NCI-H510A (cell line): ENCODE measurements at places on chromosomes 5 and 9.

DNA sequence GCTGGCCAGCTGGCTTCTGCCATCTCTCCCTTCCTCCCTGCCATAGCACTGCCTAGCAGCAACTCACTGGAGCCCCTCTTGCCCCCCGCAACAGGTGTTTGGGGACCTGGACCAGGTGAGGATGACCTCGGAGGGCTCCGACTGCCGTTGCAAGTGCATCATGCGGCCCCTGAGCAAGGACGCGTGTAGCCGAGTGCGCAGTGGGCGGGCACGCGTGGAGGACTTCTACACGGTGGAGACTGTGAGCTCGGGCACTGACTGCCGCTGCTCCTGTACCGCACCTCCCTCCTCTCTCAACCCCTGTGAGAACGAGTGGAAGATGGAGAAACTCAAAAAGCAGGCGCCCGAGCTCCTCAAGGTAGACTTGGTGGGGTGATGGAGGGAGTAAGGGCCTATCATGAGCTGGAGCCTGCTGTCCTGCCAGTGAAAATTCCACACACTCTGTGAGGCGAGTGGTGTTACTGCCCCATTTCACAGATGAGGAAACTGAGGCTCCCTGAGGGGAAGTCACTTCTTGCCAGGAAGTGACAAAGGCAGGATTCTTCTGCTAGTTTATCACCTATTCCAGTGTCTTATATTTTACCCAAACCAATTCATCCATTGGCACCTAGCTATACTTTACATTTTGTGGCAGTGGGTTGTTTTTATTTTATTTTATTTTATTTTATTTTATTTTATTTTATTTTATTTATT is 10.1 kb downstream of the OLFML2A start:
- DNase-seq = no peak

- DNase-seq = no peak
Observed at GRCh38 chr5:68730220-68730978, 363.4 kb upstream of the SLC30A5 start.

GRCh38 chr5:138549414-138549813 is 6.4 kb upstream of the ETF1 start:
- DNase-seq = no peak

DNA sequence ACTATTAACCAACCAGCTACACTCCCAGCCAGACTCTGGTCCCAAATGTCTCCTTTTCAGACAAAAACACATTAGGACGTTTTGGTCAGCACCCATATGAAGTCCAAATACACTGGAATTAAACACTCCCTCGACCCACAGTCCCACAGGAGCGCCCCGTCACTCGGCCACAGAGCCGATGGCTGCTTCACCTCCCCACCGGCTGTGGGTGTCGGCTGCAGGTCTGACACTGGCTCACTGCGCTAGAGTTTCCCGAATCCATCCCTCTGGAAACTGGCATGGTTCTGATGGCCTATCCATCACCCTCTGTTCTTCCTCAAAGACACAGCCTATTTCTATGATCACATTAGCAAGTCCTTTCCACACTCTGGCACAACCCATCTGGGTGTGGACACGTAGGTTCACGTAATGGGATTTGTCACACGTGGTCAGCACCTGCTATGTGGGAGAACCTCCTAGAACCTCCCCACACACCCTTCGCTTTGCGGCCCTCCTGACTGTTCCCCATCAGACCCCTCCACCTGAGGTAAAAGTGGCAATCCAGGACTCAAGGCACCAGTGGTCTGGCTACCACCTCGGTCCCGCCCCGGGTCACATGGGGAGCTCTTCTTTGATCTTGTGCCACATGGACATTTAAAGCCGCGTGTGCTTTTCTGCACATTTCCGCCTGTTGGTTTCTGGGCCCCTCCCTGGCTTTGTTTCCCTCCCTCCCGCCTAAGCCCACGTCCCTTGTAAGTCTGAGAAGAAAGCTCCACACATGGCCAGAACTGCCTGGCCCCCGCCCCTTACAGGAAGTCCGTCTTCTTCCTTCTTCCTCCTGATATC is 131.1 kb upstream of the PHYKPL start:
- DNase-seq = no peak

DNA sequence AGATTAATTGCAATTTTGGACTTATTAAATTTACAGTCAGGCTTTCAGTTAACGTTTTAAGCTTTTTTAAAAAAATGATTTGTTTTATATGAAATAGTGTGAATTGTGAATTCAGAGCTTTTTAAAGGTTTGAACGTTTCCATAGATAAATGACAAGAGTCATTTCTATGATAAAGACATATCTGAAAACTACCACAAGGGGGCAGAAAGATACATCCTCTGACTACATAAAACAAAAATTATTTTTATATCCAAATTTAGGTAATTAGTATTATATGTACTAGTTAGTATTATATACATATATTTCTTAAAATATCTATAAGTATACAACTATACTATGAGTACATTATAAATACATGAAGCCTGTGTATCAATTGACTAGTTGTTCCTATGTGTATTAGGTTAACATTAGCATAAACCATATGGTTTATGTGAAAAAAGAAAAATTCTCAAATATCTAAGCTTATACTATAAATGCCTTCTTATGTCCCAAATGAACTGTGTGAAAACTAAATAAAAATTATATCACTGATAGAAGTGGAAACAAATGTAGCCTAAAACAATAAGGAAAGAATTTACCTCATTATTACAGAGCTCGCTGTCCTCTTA is 155.2 kb downstream of the MEF2C start:
- no peak for DNase-seq

DNA sequence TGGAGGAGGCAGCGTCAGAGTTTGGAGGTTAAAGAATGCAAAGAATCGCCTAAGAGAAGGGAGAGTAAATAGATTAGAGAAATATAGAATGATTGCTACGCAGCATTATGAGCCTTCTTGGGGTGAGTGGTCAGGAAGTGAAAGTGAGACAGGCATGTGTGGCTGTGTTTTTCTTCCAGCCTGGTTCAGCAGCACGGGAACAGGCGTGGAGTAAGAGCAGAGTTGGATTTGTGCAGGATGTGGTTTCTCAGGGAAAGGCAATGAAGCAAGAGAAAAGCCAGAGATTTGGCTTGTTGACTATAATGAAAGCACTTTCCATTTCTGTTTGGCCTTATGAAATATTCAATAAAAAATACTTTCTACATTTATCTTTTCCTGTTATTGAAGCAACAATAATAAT is 34.3 kb upstream of the FRMD3 start:
- DNase-seq = no peak

DNA sequence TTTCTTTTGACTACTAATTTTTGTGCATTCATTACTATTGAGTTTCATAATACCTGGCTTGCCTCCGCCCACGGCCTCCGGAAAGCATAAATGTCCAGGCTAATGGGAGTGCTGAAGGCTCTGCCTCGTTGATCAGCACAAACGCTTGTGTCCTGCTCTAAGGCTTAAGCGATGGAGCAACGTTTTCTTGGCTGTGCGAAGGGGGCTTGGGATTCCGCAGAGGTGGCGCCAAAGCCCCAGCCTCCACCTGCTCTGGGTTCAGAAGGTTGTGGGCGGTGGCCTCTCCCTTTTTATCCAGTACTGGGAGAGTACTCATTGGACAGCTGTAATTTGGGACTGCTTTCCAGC is 19.7 kb downstream of the ANXA2R start:
- DNase-seq = no peak

DNA sequence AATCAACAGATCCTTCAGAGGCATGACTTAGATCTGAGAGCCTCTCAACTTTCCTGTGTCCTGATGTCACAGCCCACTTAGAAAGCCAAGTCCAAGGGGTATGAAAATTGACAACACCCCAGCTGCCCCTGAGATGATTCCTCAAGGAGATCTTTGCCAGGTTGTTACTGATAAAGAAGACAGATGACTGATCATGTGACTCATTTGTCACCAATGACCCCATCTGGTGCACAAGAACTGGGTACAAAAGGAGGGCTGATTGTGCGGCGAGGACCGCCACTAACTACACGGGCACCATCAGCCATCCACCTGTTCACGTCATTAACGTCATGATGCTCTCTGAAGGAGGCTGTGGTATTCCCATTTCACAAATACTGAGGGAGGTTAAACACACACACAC is 583.2 kb upstream of the KLF4 start:
- DNase-seq = no peak

DNA sequence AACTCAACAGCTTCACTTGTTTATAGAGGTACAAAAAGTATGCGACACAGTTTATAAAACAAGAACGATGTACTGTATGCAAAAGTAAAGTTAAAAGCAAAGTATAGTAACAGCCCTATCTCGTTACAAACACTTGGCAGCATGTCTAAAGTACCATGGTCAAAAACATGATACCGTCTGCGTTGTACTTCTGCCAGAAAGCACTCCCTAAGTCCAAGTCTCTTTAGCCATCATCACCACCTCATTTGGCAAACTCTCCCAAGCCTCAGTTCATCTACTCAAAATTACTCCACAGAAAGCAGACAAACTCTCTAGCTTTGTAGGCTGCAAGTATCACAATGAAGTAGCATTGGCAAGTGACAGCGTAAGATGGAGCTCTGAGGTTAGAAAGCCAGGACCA is 73.4 kb downstream of the NFIB start:
- DNase-seq = no peak

DNA sequence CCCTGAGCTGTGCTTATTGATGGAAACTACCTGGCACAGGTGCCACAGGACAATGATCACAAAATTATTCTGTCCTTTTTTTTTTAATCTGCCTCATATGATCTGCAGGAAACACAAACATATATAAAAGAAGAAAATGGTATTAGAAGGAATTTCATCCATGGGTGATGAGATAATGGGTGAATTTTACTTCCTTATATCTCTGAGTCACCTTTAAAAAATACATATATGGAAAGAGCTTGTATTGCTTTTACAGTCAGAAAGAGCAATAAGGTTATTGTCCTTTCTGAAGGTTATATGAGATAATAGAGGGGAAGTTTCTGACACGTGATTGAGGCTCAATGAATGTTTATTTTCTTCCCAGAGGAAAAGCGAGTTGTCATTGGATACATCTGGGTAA is 31.6 kb downstream of the NEURL1B start:
- DNase-seq = no peak

DNA sequence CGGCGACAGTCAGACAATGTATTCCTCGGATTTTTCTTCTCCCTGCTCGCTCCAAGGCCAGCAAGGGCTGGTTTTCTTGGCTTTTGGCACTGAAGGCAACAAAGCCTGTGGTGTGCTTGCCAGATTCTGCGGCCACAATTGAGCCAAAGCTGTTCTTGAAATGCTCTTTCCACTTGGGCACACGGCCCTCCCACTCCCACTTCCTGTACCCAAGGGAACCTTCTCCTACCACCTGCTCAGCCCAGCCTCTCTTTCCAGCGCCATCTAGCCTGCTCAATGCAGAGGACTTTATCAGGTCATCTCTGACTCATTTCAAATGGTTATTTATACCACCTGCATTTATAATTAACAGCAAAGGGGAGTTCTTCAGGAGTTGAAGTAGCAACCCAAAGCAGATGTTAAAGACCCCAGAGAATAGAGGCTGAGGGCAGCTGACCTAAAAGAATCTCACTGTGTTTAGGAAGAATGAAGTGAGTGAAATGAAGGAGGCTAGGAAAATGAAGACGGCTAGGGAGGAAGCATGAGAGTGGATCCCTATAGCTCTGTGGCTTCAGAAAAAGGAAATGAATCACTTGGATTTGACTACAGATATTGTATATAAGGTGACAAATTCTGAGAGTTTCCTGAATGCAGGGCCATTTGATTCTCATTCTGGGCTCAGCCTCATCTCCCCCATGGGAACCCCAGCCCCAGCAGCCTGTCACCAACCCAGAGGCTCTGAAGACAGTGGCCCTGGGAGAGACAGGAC is 439.0 kb downstream of the ENC1 start:
- DNase-seq = no peak

DNA sequence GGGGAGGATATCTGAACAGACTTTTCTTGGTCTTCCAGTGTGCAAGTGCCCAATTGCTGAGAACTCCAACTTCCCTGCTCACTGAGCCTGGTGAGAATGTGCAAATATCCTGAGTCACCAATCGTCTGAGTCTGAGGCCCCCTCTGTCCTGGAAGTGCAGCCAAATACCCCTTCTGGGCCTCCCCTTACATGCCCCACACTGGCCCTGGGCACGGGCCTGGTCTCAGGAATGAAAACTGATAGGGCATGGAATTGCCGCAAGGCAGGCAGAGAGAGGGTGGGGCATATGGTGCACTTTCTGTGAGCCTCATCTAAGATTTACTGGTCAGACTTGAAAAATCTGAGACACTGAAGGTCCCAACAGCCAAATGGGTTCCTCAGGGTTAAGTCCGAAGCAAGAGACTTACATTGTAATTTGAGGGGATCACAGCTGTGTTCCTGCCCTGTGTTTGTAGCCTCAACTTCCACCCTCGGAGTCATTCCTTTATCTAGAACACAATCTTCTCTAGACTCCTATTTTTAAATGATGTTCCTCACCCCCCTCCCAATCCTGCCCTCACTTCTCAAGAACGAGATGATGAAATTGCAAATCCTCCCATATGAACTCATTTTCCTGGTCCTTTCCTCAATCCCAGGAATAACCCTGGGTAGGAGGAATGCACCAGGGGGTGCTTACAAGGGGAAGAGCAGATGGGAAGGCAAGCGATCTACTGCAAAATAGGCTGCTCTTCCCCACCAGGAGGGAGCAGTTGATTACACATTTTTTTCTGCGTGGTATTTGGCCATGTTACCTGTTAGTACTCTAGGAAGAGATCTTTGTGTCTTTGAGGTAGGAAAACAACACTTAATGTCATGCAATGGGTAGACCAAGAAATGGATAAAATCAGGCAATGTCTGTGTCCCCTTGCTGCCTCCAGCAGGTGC is 34.6 kb upstream of the ARHGAP26 start:
- DNase-seq = no peak

DNA sequence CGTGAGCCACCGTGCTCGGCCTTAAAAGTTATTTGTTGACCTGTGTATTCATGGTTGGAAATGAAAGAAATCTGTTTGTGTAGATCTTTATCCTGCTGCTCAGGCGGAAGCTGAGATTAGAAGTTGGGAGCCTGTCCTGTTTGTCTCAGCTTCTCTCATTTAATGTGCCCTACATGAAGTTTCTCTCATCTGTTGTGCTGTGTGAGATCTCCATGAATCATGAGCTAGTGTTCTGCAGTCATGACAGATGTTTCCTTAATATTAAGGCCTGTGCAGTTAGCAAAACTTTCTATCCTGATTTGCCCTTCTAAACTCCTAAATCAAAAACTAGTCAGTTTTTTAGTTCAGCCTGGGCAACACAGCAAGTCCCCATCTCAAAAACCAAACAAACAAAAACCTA is 59.5 kb downstream of the FAM78A start:
- no peak for DNase-seq

- no peak for DNase-seq
Observed at GRCh38 chr5:98455665-98456064, 317.8 kb upstream of the RGMB start.

- no peak for DNase-seq
Observed at GRCh38 chr9:37936965-37937364, 33.0 kb upstream of the SLC25A51 start.

DNA sequence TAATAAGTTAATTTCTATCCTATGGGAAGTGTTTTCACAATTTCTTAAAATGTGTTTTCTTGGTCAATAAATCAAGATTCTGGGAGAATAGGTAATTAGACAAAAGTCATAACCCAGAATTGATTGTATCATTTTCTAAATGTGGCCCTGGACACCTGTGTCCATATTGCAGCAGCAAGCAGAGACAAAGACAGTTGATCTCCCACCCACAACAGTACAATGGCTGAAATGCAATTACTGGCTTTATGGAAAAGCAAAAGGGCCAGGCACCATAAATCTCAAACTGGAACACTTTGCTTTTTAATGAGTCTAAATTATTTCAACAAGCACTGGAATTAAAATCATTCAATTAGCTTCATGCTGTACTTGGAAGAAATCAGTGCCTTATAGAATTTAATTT is 157.2 kb downstream of the ESM1 start:
- no peak for DNase-seq

- DNase-seq = no peak
Observed at GRCh38 chr9:117622347-117622746, 81.9 kb upstream of the TLR4 start.
